Activated naive CD4-positive, alpha-beta T cell (primary cell): ENCODE measurements at places on chromosomes 2 and 18.
A peak's percentile ranks its signal among the peaks of the same experiment; 100 is the strongest.

DNA sequence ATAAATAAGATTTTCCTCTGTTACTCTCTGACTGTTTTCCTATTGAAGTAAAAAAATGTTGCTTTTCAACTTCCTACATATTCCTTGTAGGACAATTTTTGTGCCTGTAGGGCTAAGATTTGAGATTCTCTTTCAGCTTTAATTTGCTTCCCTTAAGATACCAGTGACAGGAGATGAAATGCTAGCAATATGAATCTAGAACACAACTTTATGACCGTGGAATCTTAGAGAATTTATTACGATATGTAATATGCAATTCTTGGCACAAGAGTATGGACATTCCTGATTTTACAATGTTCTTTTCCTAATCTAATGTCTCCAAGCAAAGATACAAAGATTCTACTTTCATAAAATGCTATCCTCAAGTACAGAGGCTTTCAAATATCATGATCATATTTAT is 180.9 kb downstream of the KCNE4 start:
- no peak for DNase-seq

DNA sequence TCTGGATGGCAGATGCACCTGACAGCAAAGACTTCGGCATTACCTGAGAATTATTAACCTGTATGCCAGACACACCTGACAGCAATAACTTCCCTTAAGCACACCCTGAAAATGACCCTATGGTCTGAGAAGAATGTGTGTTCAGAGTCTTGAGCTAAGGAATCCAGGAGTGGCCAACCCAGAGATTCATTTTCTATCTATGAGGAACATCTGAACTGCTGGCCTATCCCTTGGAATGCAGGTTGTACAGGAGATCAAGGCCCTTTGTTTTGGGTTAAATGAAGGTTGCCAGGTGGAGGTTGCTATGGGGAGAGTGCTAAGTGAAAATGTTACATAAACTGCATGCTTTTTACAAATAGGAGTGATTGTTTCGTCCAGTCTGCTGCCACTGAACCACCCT is 200.9 kb upstream of the MEIS1 start:
- DNase-seq, result no peak

GRCh38 chr2:86768189-86768949 is 22.3 kb downstream of the CD8A start:
- no peak for DNase-seq

DNA sequence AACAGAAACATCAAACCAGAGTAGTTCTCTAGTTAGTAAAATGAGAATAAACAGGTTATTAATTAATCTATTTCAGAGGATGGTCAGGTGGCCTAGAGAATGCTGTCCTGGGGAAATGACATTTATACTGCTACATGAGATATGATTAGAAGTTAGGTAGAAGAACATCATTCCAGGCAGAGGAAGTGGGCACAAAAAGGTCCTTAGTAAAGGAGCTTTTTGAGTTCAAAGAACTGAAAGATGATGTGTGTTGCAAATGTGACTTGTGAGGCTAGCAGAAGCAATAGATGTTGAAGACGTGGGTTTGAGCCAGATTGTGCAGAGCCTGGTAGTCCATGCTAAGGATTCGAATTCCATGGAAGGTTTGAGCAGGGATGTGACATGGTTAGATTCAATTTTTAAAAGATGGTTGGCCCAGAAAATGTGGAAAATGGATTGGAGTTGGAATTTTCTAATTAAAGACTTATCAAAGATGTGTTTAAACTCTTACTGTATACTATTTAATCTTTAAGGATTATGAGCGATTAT is 34.2 kb downstream of the RAB10 start:
- DNase-seq, result no peak

DNA sequence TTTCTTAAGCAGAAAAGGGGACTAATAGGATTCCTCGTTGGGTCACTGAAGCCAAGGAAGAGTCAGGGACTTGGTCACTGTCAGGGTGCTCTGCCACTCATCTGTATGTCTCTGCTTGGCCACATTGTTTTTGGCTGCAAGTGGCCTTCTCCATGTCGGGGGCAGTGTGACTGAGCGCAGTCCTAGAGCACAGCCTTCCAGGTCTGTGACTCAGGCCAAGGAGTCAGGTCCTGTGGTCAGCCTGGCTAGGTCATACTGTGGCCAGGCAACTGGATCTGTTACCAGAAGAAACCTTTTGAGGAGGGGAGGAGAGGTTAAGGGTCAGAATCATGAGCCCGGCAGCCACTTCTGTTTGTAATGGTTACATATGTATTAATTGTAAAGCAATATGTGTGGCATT is 61.3 kb downstream of the GALNT1 start:
- no peak for DNase-seq

DNA sequence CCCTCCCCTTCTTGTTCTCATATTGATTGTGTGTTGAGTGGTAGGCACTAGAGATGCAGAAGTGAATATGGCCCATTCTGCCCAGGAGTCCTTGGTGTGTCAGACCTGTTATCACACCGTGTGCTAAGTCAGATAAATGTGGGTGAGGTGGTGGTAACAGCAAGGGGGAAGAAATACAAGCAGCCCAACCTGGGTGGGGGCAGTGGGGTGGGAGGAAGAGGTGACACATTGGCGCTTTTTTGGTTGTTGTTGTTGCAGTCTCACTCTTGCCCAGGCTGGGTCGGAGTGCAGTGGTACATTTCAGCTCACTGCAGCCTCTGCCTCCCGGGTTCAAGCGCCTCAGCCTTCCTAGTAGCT is 12.8 kb downstream of the B3GNT2 start:
- DNase-seq, result no peak

DNA sequence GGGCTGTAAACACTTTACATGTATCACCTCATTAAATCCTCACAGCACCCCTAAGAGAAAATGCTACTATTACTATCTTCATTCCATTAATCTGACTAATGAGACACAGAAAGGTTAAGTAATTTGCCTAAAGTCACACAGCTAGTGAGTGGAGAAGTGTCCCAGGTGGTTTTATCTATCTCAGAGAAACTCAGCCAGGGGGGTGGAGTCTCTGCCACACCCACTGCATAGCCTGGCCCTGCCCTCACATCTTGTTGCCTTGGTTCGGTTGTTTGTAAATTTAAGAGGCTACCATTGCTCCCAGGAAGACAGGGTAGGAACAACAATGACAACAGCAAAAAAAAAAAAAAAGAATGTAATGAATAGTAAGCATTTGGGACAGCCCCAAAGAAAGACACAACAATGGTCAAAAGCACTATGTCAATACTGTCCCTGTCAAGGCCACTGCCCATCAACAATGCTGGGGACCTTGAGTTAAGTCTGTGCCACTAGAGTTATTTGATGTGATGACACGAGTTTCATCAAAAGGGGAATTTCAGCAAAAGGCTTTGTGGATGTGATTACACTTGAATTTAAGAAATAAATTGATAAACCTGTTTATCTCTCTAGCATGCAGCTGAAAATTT is 17.5 kb downstream of the CYRIA start:
- DNase-seq, result no peak

DNA sequence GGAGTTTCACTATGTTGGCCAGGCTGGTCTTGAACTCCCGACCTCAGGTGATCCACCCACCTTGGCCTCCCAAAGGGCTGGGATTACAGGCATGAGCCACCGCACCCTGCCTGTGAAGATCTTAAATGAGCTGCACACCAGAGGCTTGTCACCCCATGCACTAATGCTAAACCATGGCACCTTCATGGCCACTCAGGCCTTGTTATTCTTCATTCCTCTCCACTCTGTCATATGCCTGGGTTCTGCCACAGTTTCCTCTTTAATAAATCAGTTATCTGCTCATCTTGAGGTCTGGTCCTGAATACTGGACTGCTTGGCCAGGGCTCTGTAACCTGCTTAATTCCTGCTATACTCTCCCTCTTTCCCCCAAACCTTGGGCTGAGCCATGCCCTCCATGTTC is 303.9 kb upstream of the FBXO11 start:
- no peak for DNase-seq

DNA sequence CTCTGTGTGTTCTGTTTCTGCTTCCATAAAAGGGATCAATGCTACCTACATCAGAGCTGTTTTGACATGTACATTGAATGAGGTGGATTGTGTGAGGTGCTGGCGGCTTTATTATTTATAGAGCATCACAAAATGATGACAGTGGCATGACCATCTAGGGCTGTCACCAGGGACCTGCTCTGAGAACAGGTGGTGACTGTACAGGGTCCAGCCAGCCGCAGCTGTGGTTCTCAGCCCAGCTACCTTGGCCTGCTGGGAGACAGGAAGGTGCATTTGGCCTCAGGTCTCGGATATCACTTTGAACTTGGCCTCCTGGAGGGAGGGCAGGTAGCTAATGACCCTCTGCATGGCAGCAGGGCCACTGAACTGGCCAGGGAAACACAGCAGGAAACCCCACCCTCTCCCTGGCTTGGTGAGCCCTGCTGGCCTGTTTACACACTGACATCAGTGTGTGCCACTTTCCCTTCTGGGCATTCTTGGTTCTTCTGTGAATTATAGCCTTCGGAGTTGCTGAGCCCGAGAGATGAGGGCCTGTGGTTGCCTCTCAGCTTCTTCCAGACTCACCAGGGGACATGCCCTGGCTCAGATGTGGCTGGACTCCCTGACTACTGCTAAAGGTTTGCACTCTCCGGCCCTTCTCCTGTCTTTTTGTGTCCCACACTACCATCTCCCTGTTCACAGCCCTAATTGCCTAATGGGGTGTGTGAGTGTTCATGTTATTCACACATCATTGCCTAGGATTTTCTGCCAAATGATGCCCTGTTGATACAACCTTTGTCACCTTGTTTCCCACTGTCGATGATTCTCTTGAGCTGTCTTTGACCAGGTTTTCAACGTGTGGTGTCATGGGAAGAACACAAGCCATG is 109.2 kb upstream of the RAB12 start:
- DNase-seq, result no peak

DNA sequence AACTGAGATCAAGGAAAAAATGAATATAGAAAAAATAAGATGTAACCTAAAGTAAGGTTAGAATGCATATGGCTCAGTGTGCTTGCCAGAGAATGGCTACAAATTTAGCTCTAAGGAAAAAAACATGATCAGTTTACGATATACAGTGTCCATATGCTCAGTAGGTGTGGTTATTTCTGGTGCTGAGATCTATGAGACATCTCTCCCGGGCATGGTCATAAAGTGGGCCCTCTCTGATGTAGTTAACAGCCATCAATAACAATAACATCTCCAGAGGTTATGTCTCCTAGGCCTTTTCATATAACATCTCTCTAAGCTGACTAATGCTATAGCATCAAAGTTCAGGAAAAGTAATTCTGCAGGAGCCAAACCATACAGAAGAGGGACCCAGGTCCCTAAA is 56.3 kb upstream of the UBE2E3 start:
- no peak for DNase-seq

DNA sequence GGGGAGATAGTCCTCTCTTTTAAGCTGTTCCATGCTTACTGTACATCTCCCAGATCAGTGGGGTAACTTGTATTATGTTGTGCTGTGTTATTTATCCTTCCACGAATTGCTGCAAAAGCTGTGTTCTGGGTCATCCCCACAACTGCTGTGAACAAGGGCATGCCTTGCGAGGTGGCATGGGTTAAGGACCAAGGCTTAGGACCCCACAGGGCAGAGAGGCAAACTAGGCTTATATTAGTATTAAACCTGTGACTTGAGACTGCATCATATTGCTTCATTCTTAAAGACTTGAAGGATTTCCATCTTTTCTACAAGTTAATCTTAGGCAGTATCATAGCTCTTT is 19.9 kb downstream of the RND3 start:
- no peak for DNase-seq

DNA sequence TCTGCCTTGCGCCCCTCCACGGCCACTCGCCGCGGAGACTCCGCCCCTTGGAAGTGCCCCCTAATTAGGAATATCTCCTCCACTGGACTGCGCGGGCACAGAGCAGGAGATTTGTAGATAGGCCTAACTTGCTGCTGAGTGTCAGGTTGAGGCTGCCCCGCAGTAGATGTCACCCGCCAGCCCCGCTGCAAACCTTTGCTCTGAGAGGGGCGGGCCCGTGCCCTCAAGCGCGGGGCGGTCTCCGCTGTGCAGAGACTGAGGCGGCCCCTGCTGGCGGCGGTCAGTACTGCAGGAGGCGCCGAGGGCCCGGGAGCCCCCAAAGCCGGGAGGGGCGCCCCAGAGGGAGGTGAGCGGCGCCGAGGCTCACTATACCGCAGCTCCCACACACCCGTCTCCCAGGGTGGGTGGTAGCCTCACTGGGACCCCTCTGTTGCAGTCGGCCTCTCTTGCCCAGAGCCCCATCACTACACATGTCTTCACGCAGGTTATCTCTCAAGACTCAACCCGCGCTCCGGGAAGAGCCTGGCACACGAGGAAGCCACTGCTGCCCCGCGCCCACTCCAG is 2.9 kb upstream of the NEURL3 start:
- peak; percentile 88 for DNase-seq

- DNase-seq, result no peak
Measured at GRCh38 chr2:103792042-103792441, 1030.2 kb downstream of the TMEM182 start.

GRCh38 chr18:44900627-44901026 is 219.9 kb downstream of the SETBP1 start:
- no peak for DNase-seq

DNA sequence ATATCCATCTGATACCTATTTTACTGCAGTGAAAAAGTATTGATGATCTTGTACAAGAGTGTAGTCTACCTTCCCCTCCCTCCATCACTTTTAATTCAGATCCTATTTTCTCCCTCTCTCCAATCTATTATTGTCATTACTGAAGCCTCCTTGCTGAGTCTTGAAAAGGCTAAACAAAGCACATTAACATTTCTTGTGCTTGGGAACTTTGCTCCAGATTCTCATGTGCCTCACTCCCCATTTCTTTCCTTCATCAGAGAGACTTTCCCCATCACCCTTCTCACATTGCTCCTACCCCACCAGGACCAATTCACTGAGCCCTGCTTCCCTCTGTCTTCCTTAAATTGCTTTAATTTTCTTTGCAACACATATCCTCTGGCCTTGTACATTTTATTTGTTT is 736.2 kb upstream of the GCFC2 start:
- no peak for DNase-seq

GRCh38 chr2:164554487-164554886 is 66.8 kb downstream of the GRB14 start:
- no peak for DNase-seq

DNA sequence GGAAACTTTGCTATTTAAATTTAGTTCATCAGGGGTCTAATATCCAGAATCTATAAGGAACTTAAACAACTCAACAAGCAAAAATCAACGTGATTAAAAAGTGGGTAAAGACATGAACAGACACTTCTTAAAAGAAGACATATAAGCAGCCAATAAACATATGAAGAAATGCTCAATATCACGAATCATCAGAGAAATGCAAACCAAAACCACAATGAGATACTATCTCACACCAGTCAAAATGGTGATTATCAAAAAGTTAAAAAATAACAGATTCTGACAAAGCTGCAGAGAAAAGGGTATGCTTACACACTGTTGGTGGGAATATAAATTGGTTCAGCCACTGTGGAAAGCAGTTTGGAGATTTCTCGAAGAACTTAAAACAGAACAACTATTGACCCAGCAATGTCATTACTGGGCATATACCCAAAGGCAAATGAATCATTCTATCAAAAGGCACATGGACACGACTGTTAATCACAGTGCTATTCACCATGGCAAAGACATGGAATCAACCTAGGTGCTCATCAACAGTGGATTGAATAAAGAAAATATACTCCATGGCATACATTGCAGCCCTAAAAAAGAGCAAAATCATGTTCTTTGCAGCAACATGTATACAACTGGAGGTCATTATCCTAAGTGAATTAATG is 189.9 kb downstream of the SLC4A10 start:
- DNase-seq, result no peak
